CD4-positive, alpha-beta T cell (primary cell): ENCODE measurements at places on chromosomes 1 and 21. TPM values are rescaled to one million over a fixed set of nuclear protein-coding genes. Genes with fewer than 3 reads are reported as not detected.

IGSF3 gene
- total RNA-seq = 0.22 TPM

TGFB2 gene
- 0.11 TPM for total RNA-seq

PRELP gene
- not detected for total RNA-seq

SCAF4 gene
- total RNA-seq = 56.1 TPM

RAB3B gene
- not detected for total RNA-seq

ST6GALNAC5 gene
- total RNA-seq = not detected

DRAXIN gene
- 0.05 TPM for total RNA-seq

TPTE gene
- not detected for total RNA-seq

DNA sequence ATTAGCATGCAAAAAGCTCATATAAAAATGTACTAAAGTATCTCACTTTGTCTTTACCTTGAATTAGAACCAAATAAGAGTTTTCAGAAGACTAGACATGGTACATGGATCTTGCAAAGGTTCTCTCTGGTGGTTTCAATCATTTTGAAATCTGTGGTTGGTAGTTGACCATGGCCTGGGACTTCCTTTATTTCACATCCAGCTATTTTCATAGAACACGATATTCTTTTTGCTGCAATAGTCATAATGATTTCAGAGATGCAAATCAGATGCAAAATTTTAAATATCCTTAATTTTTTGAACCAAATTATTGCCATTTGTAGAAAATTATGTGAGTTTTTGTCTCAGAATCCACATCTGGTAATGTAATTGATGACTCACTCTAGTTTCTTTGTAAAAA lies 375.1 kb upstream of the ZP4 start:
- no peak for DNase-seq

GRCh38 chr1:116175611-116176010 lies 64.4 kb downstream of the MAB21L3 start:
- no peak for DNase-seq

- DNase-seq = no peak
Observed at GRCh38 chr1:41580520-41581172, 96.2 kb upstream of the EDN2 start.

GRCh38 chr1:220336391-220337031 lies 64.3 kb upstream of the RAB3GAP2 start:
- no peak for DNase-seq

DNA sequence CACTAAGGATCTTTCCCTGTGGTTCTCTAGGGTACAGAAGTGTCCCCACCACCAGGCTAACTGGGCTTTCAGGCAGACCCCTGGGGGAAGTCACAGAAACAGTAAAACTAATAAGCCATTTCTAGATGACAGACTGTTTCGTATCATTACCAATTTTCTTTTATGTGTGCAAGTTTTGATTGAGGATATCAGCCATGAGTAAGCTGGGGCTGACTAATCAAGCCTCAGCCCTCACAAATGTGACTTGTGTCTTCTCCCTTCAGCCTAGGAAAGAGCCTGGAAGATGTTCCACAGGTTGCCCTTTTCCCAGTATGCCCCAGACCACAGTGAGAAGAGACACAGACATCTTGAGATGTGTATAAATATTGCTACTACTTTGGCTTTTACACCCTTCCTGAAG lies 10.5 kb downstream of the PTGFRN start:
- no peak for DNase-seq

DNA sequence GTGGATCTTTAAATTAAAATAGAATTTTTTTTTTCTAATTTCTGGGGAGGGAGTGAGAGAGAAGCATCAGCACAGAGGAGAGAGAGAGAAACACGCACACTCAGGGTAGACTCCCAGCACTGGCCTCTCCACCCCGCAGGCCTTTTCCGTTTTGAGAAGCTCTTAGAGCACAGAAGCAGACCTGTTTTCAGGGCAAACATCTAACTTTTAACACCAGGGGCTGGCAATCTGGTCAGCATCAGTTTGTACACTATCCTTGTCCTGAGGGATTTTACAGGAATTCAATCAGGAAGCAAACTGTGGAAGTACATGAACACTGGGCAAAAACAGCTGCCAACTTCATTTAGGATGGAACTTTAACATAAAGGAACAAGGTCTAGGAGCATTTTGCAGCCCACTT lies 117.9 kb upstream of the ESRRG start:
- no peak for DNase-seq

- DNase-seq = no peak
Observed at GRCh38 chr1:192707978-192708547, 72.1 kb downstream of the RGS13 start.

DNA sequence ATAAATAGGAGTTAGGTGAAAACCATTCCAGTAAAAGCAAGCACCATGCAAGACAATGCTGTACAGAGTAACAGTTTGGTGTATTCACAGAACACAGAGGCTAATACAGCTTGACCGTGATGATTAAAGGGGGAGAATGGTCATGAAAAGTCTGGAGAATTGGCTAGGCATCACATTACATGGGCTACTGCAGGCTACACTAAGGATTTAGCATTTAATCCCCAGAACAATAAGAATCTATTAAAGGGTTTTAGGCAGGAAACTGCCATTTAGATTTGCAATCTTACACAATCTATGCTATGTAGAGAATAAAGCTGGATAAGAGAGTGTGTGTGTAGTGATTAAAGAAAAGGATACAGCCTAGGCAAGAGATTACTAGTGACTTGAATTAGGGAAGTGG lies 30.6 kb downstream of the HFM1 start:
- no peak for DNase-seq

DNA sequence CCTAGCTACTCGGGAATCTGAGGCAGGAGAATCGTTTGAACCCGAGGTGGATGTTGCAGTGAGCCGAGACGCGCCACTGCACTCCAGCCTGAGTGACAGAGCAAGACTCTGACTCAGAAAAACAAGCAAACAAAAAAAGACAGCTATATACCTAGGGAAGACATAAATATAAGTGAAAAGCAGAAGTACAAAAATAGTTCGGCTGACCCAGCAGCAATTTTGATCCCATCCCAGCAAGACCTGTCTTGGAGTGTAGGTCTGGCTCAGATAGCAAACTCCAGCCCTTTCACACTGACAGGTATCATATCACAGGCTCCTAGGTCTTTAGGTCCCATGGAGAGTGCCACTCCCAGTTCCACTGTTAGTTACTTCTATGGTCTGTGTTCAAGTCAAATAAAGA lies 14.6 kb downstream of the MTX1 start:
- no peak for DNase-seq

GRCh38 chr1:168673974-168674683 lies 54.9 kb downstream of the DPT start:
- DNase-seq = no peak

DNA sequence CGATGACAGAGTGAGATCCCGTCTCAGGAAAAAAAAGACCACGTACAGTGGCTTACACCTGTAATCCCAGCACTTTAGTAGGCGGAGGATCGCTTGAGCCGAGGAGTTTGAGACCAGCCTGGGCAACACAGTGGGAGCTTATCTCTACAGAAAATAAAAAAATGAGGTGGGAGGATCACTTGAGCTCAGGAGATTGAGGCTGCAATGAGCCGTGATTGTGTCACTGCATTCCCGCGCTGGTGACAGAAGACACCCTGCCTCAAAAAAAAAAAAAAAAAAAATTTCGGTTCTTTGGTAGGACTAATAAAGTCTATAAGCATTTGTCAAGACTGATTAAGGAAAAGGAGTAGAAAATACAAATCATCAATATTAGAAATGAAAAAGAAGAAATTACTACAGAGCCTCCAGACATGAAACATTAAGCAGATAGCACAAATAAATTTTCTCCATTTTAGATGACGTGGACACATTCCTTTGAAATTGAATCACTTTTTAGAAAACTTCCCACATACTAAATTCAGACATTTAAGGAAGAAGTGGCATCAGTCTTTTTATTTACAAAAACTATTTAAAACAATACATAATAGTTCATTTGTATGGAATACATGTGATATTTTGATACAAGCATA lies 30.4 kb downstream of the MORC3 start:
- no peak for DNase-seq

DNA sequence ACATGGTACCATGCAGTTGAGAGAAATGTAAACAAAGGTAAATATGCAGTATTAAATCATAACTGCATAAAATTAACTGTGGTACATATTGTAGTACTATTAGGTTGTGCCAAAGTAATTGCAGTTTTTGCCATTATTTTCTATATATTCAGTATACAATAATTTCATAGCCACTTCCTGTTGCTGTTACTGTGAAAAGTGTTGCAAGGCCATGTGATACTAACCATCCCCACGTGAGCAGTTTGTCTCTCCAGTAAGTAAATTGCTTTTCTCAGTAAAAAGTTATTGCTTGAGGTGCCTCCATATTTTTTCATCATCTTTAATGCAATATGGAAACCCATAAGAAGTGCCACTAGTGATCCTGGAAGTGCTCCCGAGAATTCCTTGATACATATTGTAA lies 19.6 kb upstream of the METTL18 start:
- no peak for DNase-seq

- DNase-seq = no peak
Observed at GRCh38 chr1:116767782-116768382, 13.7 kb downstream of the CD2 start.

- DNase-seq = no peak
Observed at GRCh38 chr1:243730487-243731150, 119.4 kb downstream of the AKT3 start.

GRCh38 chr1:150613061-150613920 lies 16.1 kb downstream of the ENSA start:
- DNase-seq = peak; percentile 16

GRCh38 chr1:28213315-28213714 lies 19.5 kb downstream of the DNAJC8 start:
- no peak for DNase-seq

- no peak for DNase-seq
Observed at GRCh38 chr1:65955503-65955902, 162.8 kb downstream of the PDE4B start.

DNA sequence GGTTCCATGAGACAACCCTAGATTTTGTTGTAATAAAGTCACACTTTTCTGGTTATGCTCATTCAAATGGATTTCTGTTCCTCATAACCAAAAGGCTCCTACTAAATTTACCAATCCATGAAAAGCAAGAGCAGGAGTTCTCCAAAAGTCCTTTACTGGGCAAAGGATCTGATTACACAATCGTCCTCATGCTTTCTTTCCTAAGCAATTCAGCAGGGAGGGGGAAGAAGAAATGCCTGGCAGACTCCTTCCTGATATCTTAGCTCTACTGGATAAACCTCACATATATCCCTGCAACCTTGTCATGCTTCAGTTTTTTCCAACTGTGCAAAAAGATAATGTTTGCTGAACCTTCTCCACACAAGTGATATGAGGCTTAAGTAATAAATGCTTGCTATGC lies 67.6 kb upstream of the GUCA2B start:
- DNase-seq = no peak

DNA sequence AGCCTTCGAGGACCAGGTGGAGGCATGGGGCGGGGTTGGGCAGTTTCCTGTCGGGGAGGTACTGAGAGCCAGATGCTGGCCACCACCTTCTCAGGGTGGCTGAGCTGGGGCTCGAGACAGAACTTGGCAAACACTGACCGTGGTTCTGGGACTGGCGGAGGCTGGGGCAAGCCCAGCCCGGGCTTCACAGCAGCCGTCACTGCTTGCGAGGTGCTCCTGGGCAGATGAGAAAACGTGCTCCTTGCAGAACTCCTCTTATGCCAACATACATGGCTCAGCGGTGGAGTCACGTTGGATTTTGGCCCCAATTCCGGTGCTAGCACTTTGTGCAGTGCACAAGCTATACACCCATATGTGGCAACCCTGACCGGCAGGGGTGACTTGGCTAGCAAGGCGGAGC lies 69.2 kb downstream of the RUNX3 start:
- no peak for DNase-seq

GRCh38 chr1:223401873-223402789 lies 8.9 kb downstream of the CCDC185 start:
- DNase-seq = no peak
